ENCODE measurements at places on chromosomes 6 and 20.
A peak's percentile ranks its signal among the peaks of the same experiment; 100 is the strongest.

GRCh38 chr6:149012040-149012545 is 265.3 kb downstream of the UST start:
- DNase-seq = peak; percentile 52

GRCh38 chr6:143806282-143807102 is 36.6 kb upstream of the LTV1 start:
- no peak for DNase-seq

DNA sequence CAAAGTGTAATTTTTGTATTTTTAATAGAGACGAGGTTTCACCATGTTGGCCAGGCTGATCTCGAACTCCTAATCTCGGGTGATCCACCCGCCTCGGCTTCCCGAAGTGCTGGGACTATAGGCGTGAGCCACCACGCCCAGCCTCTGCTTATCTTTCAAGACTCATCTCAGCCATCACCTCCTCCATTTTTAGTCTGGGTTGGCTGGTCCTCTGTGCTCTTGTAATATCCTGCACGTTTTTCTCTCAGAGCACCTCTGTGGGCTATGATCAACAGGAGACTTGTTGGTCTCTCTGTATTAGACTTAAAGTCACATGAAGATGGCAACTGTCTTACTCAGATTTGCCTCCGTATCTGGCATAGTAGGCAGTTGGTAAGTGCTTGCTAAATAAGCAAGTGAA is 7.6 kb downstream of the NOTCH4 start:
- no peak for DNase-seq

- DNase-seq = no peak
These were observed 37.4 kb upstream of the TAGAP start for GRCh38 chr6:159082039-159082815.

DNA sequence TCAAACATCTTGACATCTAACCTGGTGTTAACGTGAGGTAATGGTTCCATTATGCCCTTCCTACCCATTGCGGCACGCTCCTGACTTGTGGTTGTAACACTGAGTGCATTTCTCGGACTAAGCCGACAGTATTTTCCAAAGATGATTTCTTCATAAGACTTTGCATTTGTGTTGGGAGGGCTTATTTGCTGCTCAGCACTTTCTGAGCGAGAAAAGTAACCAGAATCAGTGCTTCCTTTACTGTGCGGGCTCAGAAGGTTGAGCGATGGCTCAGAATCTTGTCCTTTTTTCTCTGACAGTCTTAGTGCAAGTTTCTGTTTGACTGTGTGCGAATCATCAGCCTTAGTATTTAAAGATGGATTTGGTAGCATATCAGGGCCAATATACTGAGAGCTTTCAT is 171.7 kb downstream of the HIVEP2 start:
- DNase-seq = no peak

All from tongue (tissue), 3 donors.